ENCODE measurements at places on chromosomes 11 and 22.
A peak's percentile ranks its signal among the peaks of the same experiment; 100 is the strongest.

GRCh38 chr11:126870021-126870420 is 130.5 kb downstream of the KIRREL3 start:
- no peak for DNase-seq

DNA sequence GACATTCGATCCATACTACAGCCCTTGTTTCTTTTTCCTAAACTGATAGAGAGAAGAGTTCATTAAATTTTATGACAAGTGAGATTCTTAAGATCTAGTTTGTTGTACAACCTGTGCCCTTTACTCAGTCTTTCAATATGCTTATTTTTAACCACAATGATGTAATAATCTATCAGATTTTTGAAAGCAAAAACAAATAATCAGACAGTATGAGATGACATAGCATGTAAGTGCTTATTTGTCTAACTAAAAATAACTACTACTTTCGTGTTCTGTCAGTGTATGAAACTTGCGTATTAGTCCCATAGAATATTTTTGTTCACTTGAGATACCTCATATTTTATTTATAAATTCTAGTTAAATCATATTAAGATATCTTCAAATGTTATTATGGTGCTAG is 33.2 kb downstream of the RAB39A start:
- no peak for DNase-seq

- no peak for DNase-seq
Measured at GRCh38 chr22:45150139-45150538, 13.6 kb upstream of the NUP50 start.

DNA sequence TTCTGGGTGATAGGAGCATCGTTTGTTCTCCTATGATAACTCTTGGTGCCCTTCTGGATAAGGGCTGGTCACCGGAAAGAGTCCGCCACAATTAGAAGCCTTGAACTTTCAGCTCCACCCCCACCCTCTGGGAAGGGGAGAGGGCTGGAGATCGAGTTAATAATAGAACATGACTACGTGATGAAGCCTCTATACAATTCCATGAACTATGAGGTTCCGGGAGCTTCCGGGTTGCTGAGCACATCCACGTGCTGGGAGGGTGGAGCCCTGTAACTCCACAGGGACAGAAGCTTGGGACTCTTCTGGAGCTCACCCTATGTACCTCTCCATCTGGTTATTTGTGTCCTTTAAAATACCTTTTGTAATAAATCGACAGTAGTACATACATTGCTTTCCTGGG is 40.3 kb downstream of the ARHGAP42 start:
- no peak for DNase-seq

GRCh38 chr11:2305788-2306451 is 4.1 kb downstream of the TSPAN32 start:
- no peak for DNase-seq

DNA sequence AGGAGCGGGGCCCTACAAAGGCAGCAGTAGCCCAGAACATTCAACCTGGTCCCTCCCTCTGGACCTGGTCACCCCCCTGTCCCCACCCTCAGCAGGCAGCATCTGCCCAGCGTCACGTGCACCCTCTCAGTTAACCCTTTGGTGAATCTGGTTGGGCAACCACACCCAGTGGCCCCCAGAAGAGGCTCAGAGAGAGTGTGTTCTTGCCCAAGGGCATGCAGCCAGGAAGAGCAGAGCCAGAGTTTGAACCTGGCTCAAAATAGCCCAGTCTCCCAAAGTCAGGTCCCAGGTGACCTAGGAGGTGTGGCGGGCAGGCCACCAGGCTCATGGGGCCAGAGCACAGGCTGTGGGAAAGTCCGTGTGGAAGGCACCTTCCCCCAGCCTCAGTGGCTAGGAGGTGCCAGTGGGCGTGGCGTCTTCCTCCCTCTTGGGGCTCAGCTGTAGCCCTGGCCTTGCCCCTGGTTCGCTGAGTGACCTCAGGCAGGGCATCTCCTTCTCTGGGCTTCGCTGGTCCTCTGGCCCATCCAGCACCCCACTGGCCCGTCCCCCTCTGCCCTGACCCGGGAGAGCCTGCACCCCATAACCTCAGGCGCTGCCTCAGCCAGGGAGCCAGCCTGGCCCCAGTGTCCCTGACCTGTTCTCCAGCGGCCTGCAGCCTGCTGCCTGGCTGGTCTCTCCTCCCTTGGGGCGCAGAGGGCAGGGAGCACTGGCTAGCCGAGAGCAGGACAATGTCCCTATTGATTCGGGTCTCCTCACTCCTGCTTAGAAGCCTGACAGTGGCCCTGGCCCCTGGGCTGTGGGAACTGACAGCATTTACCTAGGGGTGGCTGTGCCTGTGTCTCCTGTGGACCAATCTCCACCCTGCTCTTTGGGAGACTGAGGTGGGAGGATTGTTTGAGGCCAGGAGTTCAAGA is 7.0 kb downstream of the ALDH3B1 start:
- DNase-seq: no peak

- DNase-seq: peak; percentile 16
Measured at GRCh38 chr22:45164270-45165088, 754 bp downstream of the NUP50 start.

GRCh38 chr11:87275176-87275575 is 237.4 kb downstream of the TMEM135 start:
- DNase-seq: no peak

DNA sequence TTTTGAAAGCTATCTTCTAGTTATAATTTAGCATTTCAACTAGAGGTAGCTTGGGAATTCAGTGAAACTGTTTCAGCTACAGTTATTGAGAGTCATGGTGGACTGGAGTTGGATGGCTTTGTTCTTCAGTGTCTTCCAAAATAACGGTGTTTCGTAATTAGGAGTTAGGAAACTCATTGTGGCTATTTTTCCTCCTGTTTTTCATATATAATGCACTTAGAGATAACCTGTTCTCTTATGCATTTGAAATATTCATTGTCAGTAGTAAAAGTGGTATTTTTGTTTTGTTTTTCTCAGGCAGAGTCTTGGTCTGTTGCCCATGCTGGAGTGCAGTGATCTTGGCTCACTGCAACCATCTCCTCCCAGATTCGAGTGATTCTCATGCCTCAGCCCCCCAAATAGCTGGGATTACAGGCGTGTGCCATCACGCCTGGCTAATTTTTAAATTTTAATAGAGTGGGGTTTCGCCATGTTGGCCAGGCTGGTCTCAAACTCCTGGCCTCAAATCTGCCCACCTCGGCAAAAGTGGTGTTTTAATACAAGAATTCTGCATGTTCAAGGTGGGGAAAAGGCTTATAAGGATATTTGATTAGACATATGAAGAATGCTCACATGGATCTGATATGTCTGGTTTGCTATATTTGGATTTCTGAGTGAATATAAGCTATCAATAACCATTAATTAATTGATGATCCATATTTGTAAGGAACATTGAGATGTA is 12.7 kb downstream of the PDHX start:
- no peak for DNase-seq

DNA sequence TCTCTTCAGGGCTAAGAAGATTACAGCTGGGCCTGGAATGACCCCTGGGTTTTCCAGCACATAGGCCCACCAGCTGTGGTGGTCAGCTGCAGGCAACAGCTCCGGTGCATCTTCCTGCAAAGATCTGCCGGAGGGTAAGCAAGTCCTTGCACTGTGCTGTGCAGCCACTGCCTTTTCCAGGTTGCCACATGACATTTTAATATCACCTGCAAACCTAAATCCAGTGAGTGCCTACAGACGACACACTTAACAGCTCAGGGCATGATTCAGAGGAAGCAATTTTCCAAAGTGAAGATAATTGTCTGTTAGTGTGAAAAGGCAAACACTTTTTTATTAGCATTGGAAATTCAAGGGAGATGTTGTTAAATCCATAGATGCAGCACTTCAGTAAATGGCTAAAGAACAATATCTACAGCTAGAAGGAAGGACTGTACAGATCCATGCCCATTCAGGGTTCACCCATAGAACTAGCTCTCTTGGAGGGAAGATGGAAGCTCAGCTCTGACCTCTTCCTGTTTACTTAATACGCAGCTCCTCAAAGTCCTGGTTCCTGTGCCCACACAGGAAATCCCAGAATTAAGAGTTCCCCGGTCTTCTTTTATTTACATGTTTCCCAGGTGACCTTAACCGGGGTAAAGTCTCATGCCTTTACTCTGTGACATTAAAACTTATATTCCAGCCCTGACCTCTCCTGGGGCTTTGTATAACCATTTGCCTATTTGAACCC is 13.3 kb upstream of the NRIP3 start:
- no peak for DNase-seq
